ENCODE measurements at places on chromosomes 16 and 17.
A peak's percentile ranks its signal among the peaks of the same experiment; 100 is the strongest.

DNA sequence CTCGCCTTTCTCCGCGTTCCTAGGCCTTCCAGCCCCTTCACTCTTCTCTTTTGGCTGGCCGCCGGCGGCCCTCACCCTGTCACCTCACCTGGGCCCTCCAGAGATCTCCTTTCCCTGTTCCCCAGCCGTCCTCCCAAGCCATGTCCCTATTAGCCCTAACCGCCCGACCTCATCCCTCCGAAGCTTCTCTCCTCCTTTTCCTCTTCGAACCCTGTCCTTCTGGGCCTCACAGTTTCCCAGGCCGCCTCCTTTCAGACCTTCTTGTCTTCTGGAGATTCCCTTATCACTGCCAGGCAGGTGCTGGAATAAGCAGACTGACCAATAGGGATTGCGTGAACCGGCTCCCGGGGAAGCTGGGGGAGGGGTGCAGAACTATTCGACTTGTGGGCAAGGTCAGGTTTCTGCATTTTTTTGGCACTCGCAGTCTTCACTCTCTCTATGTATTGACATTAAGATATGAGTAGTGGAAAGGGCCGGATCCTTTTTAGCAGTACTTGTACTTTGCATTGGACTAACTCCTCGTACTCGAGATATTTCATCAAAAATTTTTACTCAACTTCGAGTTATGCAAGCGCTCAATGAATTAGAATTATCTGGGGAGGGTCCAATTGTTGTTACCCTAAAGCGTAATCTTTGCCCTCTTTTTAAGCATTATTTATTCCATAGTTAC is 690 bp downstream of the RHOT1 start:
- DNase-seq = no peak

DNA sequence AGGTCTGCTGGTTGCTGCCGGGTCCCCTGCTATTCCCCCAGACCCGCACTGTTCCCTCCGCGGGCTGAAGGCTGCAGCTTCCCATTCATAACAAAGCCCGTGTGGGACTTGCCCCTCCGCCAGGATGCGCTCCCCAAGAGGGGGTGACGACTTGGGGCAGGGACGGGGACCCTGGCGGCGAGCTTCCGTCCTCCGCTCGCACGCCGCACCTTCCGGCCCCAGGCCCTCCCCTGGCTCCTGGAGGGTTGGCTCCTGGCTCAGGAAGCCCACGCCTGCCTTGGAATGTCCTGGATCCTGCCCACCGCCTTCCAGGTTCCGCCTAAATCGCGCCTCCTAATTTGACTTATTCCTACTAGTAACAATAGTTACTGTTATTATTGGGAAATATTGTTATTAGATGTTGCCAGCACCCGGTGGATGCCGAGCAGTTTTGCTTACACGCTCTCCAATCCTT is 1.1 kb upstream of the TFAP4 start:
- peak; percentile 34 for DNase-seq

DNA sequence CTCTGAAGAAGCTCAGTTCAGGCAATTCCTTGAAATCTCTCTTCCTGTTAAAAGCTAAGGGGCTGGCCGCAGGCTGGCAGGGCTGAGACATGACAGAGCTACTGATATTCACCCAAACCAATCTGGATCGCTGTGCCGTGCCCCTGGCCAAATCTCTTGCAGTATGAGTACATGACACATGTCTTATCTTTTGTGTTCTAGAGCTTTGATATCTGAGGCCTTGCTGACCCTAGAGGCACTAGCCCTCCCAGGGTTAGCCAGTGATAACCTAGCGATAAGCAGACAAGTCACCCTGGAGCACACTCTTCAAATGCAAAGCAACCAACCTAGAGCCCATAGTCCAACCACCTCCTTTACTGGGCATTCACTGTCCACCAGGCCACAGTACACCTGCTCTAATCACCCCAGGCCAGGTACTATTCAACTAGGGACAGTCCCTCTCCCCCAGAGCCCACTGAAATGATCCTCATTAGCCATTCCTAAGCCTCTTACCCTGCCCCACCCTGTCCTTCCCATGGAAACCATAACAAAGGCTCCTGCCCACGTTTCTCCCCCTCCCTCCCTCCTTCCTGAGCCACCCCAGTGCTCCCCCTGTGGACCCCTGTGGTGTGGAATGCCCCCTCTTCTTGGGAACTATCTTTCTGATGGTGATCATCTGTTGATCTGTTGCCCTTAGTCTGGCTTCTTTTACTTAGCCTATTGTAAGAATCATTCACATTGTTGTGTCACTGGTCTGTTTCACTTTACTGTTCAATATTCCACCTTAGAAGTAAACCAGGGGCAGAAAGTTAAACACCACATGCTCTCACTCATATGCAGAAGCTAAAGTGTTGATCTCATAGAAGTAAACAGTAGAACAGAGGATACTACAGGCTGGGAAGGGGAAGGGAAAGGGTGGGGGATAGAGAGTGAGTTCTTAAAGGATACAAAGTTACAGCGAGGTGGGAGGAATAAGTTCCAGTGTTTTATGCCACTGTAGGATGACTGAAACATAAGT is 52.5 kb downstream of the TEKT5 start:
- no peak for DNase-seq

DNA sequence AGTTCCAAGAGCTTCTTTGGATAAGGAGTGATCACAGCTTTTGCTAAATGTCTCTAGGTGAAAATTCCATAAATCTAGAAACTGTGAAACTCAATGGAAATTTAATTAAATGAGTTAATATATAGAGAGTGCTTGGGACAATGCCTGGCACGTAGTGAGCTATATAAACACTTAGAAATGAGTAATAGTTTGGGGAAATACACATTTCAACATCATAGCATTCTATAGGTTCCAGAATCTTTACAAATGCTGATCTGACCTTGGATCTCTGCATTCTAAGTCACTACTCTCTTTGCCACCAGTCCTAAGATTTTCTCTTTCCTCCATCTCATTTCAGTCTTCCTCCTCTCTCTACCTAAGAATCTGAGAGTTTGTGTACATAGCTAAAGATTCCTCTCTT is 175.6 kb downstream of the SOX9 start:
- DNase-seq = no peak

GRCh38 chr16:75909746-75910145 is 183.5 kb upstream of the CPHXL start:
- no peak for DNase-seq

- no peak for DNase-seq
Measured at GRCh38 chr16:81460075-81460474, 15.5 kb downstream of the CMIP start.

DNA sequence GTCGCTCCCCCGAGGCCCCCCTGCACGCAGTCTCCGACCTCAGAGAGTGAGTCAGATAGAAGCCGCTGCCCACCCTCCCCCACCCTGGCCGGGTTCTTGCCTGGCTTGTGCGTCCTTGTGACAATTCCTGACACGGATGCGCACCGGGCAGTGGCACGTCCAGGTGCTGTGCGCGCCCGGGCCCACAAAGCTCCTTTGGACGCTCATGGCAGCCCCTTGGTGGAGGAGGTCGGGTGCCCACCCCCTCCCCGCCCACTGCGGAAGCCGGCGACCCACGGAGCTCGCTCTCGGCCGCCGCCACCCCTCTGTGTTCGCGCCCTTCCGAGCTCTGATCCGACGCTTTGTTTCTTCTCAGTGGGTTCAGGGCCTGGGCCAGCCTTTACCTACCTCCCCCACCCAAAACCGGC is 662 bp upstream of the TUBB3 start:
- no peak for DNase-seq

GRCh38 chr17:43416998-43417890 is 18.5 kb downstream of the ARL4D start:
- no peak for DNase-seq

GRCh38 chr17:50301891-50302584 is 27.8 kb downstream of the TMEM92 start:
- no peak for DNase-seq

GRCh38 chr16:66918803-66919568 is at the start of gene CDH16:
Gene CDH16, minus strand, starts transcription at chr16:66918885. Its CDS starts 820 bp downstream, at chr16:66918065.
- DNase-seq = no peak

- no peak for DNase-seq
Measured at GRCh38 chr17:4950075-4950745, 709 bp upstream of the ENO3 start.

DNA sequence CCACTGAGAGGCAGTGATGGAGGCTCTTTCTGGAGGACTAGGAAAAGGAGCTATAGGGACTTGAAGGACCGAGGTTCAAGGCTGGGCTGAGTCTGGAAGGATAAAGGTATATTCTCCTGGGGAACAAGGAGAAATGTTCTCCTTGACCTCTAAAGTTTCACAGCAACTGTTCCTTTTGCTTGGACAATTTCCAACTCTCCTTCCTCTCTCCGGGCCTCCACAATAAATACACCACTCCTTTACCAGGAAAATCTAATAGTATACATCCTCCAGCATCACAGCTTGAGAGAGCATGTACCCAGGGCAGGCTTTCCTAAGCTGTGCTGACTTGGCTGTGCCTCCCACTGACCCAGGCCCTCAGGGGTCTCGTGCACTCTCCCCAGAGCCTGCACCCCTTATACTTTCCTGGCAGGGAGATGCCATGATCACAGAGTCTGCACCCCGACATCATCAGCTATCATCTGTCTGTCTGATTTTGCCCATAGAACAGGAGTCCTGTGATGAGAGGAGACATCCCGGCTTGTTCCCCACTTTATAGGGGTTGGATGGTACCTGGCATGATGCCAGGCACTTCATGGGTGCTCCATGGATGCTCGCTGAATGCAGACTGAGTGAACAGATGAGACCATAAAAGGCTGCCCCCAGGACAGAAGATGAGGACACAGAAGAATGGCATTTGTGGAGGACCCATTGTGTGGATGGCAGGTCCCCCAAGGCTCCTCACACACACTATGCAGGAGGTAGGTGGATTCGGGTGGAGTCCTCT is 582.6 kb upstream of the CDH5 start:
- no peak for DNase-seq

DNA sequence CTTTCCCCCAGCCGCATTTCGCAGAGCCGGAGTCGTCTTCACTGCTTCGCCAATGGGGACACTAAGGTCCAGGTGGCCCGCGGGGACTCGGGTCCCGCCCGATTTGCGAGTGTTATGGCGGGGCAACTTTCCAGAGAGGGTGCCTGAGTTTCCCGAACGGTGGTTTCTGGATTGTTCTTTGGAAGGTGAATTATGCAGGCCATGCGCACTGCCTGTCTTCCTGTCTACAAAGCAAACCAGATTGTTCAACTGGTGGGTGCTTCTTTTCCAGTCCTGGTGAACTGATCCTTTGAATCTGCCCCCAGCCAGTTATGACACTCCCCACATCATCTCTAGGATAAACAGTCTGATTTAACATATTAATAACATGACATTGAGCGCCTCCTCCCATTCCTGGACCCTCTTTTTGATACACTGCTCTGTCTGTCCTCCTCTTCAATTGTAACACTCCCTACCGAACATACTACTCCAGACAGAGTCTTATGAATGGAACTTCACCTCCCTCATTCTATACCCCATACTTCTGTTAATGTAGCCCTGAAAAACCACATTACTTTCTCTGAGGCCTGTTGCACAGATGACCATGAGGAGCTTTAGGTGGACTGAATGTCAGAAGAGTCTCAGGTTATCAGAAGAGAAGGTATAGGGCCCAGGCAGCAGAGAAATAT is 159.0 kb downstream of the RAB11FIP4 start:
- DNase-seq = no peak

DNA sequence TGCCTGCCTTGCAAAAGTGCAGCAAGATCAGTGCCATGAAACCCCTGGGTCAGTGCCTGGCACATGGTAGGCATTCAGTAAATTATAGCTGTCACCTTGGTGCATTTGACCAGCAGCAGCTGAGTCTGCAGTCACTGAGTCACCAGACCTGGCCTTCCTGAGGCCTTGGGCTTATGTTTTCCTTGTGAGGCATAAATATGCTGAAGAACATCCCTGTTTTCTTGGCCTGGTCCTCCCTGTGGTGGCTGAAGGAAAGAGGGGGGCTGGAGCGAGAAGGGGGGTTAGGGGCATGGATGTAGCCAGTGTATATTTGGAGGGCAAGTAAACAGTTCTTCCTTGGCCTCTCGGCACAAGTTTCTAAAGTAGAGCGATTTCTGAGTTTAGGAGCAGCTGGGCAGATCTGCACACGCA is 26.5 kb downstream of the EPN2 start:
- DNase-seq = no peak

- no peak for DNase-seq
Measured at GRCh38 chr17:50097926-50098325, 2.8 kb downstream of the PDK2 start.

GRCh38 chr16:88476203-88476602 is 23.1 kb downstream of the ZFPM1 start:
- no peak for DNase-seq

- peak; percentile 46 for DNase-seq
Measured at GRCh38 chr17:39676198-39676819, 8.1 kb downstream of the PNMT start.

DNA sequence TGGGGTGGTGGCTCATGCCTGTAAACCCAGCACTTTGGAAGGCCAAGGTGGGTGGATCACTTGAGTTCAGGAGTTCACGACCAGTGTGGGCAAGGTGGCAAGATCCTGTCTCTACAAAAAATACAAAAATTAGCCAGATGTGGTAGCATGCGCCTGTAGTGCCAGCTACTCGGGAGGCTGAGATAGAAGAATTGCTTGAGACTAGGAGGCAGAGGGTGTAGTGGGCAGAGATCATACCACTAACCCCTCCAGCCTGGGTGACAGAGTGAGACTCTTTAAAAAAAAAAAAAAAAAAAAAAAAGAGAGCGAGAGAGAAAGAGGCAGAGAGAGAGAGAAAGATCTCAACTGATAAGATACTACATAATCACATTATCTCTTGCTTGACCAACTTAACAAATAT is 45.9 kb downstream of the KANSL1 start:
- no peak for DNase-seq

DNA sequence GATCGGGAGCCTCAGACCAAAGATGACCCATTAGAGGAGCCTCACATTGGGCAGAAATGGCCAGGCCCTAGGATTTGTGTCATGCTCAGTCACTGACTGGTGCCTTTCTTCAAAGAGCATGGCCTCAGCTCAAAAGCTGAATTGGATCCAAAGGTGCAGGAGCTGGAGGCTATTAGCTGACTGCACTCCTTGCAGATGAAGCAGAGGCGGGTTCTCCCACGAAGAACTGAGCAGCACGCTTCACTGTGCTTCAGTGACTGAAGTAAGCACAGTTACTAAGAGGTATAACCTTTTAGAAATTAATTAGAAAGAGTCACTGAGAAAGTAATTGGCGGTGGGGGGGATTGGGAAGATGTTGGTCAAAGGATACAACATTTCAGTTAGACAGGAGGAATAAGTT is 18.7 kb upstream of the COX10 start:
- no peak for DNase-seq
